Bronchial smooth muscle cell (primary cell): ENCODE measurements at places on chromosomes 3 and 15. TPM values are rescaled to one million over a fixed set of nuclear protein-coding genes. Genes with fewer than 3 reads are reported as not detected.

Gene HDAC11
- total RNA-seq = 17.2 and 19.3 TPM in 2 replicates

Gene ISLR2
- total RNA-seq = under 0.01 and 0.16 TPM in 2 replicates

Gene SLC12A8
- total RNA-seq = 2.8 and 6.4 TPM in 2 replicates

Gene PEX11A
- 8.5 and 10.8 TPM in 2 replicates for total RNA-seq

Gene KNG1
- not detected in 2 replicates for total RNA-seq

Gene LARP6
- total RNA-seq = 83.7 and 93.6 TPM in 2 replicates

Gene C3orf49
- total RNA-seq = not detected in 2 replicates

Gene CHRNA7
- total RNA-seq = 0.47 and 0.86 TPM in 2 replicates

Gene PIGBOS1
- total RNA-seq = 5.8 and 8.0 TPM in 2 replicates

Gene GPR149
- not detected in 2 replicates for total RNA-seq

Gene PATL2
- 1.4 and 1.6 TPM in 2 replicates for total RNA-seq

Gene IMPG2
- total RNA-seq = 0.32 and 0.86 TPM in 2 replicates

Gene CCDC54
- not detected in 2 replicates for total RNA-seq

Gene CSTA
- 1.6 and 6.6 TPM in 2 replicates for total RNA-seq

Gene C2CD4B
- total RNA-seq = not detected in 2 replicates

Gene MPI
- 39.7 and 54.4 TPM in 2 replicates for total RNA-seq

Gene PP2D1
- not detected in 2 replicates for total RNA-seq

Gene P2RY12
- 0.09 and 0.16 TPM in 2 replicates for total RNA-seq

Gene CEP19
- 2.5 and 3.8 TPM in 2 replicates for total RNA-seq

Gene CCR3
- total RNA-seq = 0.09 TPM in 1 of 2 replicates, not detected in the other

Gene GABRB3
- total RNA-seq = 0.16 and 0.26 TPM in 2 replicates

Gene GP9
- not detected in 2 replicates for total RNA-seq

Gene SNX22
- total RNA-seq = 0.26 and 0.32 TPM in 2 replicates

Gene SH3GL3
- 0.16 TPM in 1 of 2 replicates, not detected in the other for total RNA-seq

Gene TMEM158
- 10.2 and 19.7 TPM in 2 replicates for total RNA-seq

Gene ZNF662
- 1.3 and 2.0 TPM in 2 replicates for total RNA-seq

Gene SLC7A14
- 3.3 and 29.8 TPM in 2 replicates for total RNA-seq

Gene SPINK8
- not detected in 2 replicates for total RNA-seq

Gene MYO9A
- total RNA-seq = 37.0 and 53.4 TPM in 2 replicates

Gene GOLGA6B
- under 0.01 TPM in 1 of 2 replicates, not detected in the other for total RNA-seq

Gene PRR20G
- not detected in 2 replicates for total RNA-seq

Gene MYH15
- 0.86 and 0.95 TPM in 2 replicates for total RNA-seq

Gene RLBP1
- not detected in 2 replicates for total RNA-seq

Gene EFCC1
- total RNA-seq = under 0.01 TPM in 1 of 2 replicates, not detected in the other

Gene NME9
- not detected in 2 replicates for total RNA-seq

Gene ESYT3
- 0.16 TPM in 1 of 2 replicates, not detected in the other for total RNA-seq

Gene SLC35G2
- total RNA-seq = 5.5 and 6.6 TPM in 2 replicates

Gene IL20RB
- 0.47 and 2.3 TPM in 2 replicates for total RNA-seq

Gene TMIE
- not detected in 2 replicates for total RNA-seq

Gene ALPK3
- 0.16 and 0.17 TPM in 2 replicates for total RNA-seq

Gene CD96
- total RNA-seq = under 0.01 TPM in 2 replicates

Gene PGBD4
- total RNA-seq = 1.8 and 1.9 TPM in 2 replicates
